T-helper 9 cell (primary cell): ENCODE measurements at places on chromosomes 1 and 21.

- DNase-seq, result no peak
Measured at GRCh38 chr1:197965132-197965840, 48.1 kb downstream of the LHX9 start.

DNA sequence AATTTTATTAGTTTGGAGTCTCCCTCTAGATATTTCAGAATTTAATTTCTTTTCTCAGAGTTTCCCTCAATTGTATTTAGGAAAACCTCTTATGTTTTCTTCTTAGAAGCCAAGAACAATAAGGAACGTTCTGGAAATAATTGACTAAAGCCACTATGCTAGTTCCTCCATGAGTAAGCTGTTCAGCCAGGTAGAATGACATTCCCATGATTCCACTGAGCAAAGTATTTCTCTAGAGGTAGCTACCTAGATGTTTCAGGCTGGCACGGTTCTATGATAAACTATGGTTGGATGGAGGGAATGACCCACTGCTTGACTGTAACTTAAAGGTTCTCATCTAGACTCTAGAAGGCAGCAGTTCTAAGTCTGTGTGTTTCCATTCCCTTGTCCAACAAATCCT is 62.4 kb downstream of the CLDN17 start:
- no peak for DNase-seq

DNA sequence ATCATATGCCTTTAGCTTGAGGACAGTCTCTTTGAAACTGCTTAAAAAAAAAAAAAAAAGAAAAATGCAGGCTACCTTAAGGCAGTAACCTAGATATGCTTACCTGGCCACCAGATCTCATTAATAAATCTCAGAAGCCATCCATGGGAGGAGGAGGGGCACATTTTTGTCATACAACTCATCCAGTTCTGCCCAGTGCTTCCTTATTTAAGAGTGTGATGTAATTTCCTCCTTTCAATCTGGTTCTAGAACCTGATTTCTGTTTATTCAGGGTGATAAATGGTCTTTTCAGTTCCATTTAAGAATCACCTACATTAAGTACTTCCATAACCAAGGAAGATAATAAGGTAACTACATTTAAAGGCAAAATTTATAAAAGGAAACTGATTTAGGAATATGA is 6.1 kb downstream of the ERRFI1 start:
- no peak for DNase-seq

DNA sequence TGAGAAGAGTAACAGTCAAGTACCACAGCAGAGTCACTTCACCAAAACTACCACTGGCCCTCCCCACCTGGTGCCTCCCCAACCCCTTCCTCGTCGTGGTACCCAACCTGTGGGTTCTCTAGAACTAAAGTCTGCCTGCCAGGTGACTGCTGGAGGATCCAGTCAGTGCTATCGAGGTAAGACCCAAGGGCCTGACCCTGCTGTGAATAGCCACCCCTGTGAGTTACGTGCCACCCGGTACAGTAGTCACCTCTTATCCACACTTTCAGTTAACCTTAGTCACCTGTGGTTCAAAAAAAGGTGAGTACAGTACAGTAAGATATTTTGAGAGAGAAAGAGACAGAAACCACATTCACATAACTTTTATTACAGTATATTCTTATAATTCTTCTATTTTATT is 16.5 kb downstream of the TTF2 start:
- DNase-seq, result no peak

DNA sequence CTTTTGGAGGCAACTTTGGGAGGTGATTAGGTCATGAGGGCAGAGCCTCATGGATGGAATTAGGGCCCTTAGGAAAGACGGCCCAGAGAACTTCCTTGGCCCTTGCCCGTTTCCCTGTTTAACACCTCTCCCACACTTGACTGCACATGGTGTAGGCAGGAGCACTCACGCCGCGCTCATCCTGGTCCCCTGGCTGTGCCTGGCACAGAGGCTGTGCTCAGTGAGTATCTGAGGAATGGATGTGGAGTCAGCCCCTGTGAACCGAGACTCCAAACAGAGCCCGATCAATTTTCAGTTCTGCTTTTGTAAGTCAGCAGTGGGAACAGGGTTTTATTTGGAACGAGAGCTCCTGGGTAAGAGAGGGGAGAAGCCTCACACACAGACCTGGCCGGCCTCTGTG is 29.8 kb upstream of the ETV3 start:
- no peak for DNase-seq

GRCh38 chr1:998745-998994 is 1.2 kb downstream of the HES4 start:
- DNase-seq, result no peak

GRCh38 chr1:178004926-178005391 is 35.1 kb upstream of the SEC16B start:
- DNase-seq, result no peak

DNA sequence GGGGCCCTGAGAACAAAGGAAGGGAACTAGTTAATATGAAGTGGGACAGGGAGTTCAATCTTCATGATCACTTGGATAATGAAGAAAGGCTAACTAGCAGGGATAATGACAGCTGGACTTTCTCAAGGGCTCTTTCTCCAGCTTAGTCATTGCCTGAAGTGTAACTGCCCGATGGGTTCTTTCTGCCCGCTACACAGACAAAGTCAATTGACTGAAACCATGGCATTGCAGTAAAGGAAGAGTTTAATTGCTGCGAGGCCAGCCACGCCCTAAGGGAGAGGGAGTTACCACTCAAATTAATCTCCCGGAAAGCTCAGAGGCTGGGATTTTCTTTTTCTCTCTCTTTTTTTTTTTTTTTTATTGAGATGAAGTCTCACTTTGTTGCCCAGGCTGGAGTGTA is 16.6 kb upstream of the SLC2A5 start:
- DNase-seq, result no peak

GRCh38 chr1:223713546-223714420 is 1.4 kb downstream of the CAPN2 start:
- no peak for DNase-seq

DNA sequence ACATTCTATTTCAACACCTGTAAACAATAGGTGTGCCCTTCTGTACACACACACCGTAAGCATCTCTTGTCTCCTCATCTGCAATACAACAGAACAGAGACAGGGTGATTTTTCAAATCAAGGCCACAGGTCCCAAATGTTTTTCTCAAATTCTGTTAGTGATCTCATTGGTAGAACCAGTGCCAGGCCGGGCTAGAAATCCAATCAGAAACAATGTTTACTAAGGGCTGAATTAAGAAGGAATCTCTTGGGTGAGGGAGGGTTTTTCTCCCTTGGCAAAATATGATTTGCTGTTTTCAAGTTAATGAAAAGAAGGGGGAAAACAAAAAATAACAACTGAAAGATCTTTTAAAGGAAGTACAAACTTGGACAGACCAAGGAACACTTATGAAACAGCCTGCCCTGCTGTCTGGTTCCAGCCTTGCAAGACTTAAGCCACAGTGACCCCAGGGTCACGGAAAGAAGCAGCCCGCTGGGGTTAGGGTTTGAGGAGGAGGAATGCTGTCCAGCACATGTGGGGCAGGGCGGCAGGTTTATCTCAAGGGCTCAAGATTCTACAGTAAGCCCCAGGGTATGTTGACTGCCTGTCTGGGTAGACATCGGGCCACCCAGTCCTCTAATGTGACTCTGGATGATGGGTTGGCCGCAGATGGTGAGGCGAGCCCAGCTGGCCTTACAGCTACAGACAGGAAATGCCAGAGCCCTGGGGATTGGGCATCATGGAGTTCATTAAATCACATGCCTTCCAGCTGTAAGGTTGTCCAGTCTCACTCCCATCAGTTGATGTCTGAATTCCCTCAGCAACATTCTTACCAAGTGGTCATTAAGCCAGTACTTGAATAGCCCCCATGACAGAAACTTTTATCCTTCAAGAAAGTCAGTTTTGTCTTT is 73.3 kb upstream of the SLC44A3 start:
- DNase-seq, result no peak

DNA sequence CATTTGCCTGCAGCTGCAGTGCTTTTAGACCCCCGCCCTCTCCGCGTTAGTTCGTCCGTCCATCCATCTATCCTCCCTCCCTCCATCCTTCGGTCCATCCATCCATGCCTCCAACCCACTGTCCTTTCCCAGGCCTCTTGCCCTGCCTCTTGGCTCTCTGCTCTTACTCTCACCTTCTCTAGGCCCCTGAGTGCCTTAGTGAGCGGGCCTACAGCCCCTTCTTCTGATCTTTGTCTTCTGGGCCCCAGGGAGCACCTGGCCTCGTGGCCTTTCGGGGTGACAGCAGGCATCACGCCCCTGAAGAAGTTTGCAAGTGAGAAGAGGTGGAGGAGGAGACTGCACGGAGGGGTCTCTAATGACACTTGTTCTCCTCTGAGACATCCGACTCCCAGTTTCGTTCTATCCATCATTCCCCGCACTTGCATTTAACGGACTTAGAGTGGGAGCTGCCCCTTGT is 842 bp downstream of the ATXN7L2 start:
- no peak for DNase-seq
